ENCODE measurements at places on chromosomes 7 and 10.

GRCh38 chr7:28018446-28018845, 162.1 kb downstream of the JAZF1 start:
- DNase-seq, result no peak

GRCh38 chr7:75565132-75565837, 73.2 kb downstream of the SPDYE5 start:
- DNase-seq, result no peak

DNA sequence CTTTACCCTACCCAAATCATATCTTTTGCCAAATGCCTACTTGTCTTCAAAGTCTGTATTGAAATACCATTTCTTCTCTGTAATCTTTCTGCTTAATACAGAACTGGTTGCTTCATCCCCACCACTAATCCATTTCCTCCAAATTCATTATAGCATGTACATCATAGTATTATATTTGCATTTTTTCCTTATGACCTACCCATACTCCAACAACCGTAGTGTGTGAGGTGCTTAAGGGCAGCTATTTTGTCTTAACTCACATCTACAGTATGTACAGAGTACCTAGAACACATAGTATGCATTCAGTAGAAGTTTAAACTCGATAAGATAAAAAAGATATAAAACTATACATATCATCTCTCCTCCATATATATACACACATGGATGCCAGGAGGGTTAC, 23.7 kb downstream of the ACSL5 start:
- DNase-seq, result no peak

DNA sequence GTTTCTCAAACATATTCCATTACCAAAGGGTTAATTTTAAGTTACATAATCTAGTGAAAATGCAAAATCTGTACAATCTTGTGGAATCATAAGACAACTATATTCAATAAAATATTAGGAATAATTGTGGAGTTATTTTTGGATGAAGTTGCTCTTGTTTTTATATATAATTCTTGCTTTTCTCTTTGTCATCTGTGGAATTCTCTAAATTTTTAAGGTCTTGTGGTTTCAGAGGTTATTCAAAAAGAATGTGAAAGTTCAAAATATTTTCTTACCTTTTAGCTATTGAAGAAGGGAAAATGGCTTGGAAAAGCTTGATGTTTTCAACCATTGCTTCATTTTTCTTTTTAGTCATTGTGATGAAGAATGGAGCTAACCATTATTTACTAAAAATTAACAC, 552.1 kb downstream of the TFEC start:
- no peak for DNase-seq

GRCh38 chr10:4316161-4316810, 509.7 kb upstream of the AKR1E2 start:
- no peak for DNase-seq

DNA sequence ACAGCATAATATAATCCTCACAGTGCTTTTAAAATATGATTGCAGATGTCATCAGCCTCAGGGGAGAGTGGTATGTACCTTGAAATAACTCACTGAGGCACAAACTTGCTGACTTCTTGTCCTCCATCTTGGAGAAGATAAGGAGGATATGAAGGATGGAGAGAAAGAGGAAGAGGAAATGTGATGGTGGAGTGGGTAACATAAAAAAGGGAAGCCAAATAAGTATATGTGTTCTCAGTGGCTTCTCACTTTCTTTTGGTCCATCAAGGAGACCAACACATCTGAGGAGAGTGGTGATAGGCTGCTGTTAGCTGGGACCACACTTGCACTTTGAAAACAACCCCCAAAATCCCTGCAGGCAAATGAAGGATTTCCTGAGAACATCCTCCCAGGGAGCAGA, 21.6 kb upstream of the ZNF37A start:
- DNase-seq, result no peak

GRCh38 chr10:128897401-128898129, 569.5 kb upstream of the MGMT start:
- DNase-seq, result no peak
